ENCODE measurements at places on chromosomes 7 and 10. TPM values are rescaled to one million over a fixed set of nuclear protein-coding genes. Genes with fewer than 3 reads are reported as not detected.

The TET1 gene
- 1.5 TPM for total RNA-seq

The NODAL gene
- total RNA-seq, result not detected

The GPR15LG gene
- total RNA-seq, result not detected

The COL13A1 gene
- total RNA-seq, result 0.52 TPM

The MYO3A gene
- 0.10 TPM for total RNA-seq

The UNC5B gene
- total RNA-seq, result 0.10 TPM

The NEUROD6 gene
- not detected for total RNA-seq

The SLC25A40 gene
- total RNA-seq, result 9.7 TPM

The ACSL5 gene
- 13.3 TPM for total RNA-seq

The FAM237B gene
- total RNA-seq, result not detected

The PSMG3 gene
- 14.3 TPM for total RNA-seq

The AOC1 gene
- total RNA-seq, result 0.10 TPM

The GATA3 gene
- total RNA-seq, result 7.3 TPM

The SYT15B gene
- total RNA-seq, result 0.10 TPM

The C7orf57 gene
- total RNA-seq, result not detected

The C10orf62 gene
- total RNA-seq, result not detected

The SPDYE16 gene
- 0.10 TPM for total RNA-seq

The NRCAM gene
- 1.5 TPM for total RNA-seq

The DYDC2 gene
- total RNA-seq, result not detected

The GPER1 gene
- total RNA-seq, result 0.42 TPM

The C7orf33 gene
- total RNA-seq, result not detected

The FAM221A gene
- total RNA-seq, result 4.4 TPM

The FAM25A gene
- total RNA-seq, result not detected

The LFNG gene
- total RNA-seq, result 101 TPM

The SLC18A3 gene
- 0.10 TPM for total RNA-seq

The PAPOLB gene
- total RNA-seq, result not detected

The PPA1 gene
- 133 TPM for total RNA-seq

The TRA2A gene
- total RNA-seq, result 101 TPM

The AKR1C3 gene
- 6.3 TPM for total RNA-seq

The PDCD11 gene
- total RNA-seq, result 8.4 TPM
